Osteoblast (primary cell): ENCODE measurements at places on chromosomes 4 and X. TPM values are rescaled to one million over a fixed set of nuclear protein-coding genes. Genes with fewer than 3 reads are reported as not detected.

DNA sequence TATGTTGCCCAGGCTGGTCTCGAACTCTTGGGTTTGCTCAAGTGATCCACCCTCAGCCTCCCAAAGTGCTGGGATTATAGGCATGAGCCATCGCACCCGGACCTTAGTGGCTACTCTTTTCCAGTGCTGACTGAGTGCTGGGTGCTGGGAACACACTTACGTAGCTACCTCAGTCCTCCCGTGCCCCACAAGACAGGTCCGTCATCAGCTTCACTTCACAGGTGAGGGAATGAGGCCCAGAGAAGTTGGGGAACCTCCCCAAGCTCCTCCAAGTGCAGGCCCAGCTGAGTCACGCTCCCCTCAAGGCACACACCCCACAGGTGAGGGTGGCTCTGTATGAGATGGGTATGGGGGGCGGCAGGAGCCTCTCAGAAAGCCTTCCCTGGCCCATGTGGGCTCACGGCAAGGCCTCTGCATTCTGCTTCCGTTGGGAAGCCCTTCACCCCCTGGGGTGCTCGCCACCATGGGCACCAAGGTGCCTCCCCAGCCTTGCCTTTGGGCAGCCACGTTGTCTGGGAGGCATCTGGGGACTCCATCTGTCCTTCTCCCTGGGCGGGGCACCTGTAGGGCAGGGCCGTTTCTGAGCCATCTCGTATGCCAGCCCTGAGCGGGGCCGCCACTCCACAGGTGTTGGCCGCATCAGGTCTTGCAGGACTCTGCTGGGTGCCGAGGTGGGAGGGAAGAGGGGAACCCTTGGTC, 28.4 kb downstream of the NSG1 start:
- no peak for DNase-seq

DNA sequence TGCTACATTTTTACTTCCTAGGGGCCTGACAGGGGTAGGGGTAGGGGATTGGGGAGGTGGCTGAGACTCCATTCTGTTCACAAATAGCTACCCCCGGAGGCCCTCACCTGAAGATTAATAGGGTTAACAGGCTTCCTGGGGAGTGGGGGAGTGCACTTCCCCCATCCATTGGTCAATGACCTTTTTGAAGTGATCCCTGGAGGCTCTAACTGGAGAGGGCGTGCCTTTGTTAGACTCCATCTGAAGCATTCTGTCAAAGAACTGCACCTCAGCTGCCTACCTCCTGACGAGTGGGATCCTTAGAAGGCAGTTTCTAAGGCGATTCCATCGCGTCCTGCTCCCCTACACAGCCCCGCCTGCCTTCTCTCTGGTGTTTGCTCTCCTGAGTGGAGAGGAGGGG, 10.0 kb upstream of the MTM1 start:
- no peak for DNase-seq

DNA sequence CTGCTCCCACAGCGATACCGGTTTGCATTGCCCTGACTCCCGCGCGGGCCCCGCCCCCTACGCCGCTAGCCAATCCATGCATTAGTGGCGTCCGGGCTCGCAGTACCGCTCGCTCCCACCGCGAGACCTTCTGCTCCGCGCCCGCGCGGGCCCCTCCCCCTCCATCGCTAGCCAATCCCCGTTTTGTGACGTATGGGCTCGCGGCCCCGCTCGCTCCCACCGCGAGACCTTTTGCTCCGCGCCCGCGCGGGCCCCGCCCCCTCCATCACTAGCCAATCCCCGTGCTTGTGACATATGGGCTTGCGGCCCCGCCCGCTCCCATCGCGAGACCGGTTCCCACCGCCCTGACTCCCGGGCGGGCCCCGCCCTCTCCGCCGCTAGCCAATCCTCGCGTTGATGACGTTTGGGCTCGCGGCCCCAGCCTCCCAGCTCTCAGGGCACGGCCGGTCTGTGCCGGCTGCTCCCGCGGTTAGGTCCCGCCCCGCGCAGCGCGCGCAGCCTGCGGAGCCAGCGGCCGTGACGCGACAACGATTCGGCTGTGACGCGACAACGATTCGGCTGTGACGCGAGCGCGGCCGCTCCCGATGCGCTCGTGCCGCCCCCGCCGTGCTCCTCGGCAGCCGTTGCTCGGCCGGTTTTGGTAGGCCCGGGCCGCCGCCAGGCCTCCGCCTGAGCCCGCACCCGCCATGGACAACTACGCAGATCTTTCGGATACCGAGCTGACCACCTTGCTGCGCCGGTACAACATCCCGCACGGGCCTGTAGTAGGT, at the start of gene EMD:
TSS of gene EMD (plus strand) at position 497 of the 770 bp plus-strand sequence. CDS start at position 687, 190 bp downstream.
- peak; percentile 98 for DNase-seq

DNA sequence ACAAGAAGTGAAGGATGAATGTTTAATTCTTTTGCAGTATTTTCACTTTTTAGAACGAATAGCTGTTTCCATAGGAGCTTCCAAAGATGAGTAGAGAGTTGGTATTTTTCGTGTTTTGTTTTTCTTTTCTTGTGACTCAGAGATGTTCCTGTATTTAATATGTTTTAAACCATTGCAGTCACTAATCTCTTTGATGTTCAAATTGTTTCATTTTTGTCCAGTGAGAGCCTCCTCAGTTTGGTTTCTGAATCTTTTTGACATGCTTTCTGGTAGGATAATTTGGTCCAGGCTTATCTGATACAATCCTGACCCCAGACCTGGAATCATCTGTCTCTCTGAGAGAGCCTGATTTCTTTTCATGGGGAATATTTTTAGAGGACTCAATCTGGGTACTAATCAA, 41.6 kb downstream of the BEX3 start:
- DNase-seq: no peak

GRCh38 chrX:144637731-144638130, 609.6 kb upstream of the SPANXN1 start:
- no peak for DNase-seq

The SHOX gene
- total RNA-seq: 11.8 and 13.4 TPM in 2 replicates

The HTR2C gene
- total RNA-seq: not detected in 2 replicates

DNA sequence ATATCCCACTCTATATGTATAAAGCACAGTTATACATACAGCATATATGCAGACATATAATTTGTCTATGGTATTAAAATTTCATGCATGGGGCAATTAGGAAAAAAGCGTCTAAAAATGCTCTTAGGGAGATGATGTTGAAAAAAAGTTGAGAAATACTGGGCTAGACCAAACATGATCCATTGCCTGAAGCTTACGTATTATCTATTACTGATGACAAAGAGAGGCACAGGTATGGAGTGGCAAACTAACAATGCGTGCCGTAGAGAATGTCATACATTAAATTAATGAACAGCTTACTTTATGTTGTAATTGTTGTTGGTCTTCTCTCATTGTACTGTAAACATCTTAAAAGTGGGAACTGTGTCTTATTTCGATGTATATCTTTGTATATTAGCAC, 13.9 kb downstream of the RHOH start:
- no peak for DNase-seq

GRCh38 chr4:6760865-6761264, 21.7 kb upstream of the KIAA0232 start:
- DNase-seq: peak; percentile 27

GRCh38 chr4:152454398-152455011, 81.4 kb downstream of the FBXW7 start:
- peak; percentile 36 for DNase-seq

GRCh38 chr4:140158365-140159030, 4.5 kb upstream of the MAML3 start:
- no peak for DNase-seq

The SLC25A5 gene
- total RNA-seq: 165 and 174 TPM in 2 replicates

The HMX1 gene
- total RNA-seq: not detected in 2 replicates

DNA sequence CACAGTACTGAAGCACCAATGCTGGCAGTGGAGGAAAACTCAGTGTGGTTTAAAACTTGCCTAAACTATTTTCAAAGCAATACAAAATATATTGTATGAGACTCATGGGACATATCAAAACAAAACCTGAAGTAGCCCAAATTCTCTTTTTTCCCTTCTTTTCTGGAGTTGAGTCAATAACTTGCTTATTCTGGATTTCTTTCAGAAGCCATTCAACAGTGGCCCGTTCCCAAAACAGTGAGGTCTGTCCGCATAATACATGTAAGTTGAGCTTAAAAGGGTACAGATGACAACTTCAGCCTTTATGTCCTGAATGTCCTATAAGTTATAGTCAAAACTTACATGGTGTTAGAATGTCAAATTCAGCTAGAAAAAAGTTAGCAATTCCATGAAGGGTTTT, 100.8 kb downstream of the SHISA3 start:
- DNase-seq: no peak

The CLNK gene
- not detected in 2 replicates for total RNA-seq

DNA sequence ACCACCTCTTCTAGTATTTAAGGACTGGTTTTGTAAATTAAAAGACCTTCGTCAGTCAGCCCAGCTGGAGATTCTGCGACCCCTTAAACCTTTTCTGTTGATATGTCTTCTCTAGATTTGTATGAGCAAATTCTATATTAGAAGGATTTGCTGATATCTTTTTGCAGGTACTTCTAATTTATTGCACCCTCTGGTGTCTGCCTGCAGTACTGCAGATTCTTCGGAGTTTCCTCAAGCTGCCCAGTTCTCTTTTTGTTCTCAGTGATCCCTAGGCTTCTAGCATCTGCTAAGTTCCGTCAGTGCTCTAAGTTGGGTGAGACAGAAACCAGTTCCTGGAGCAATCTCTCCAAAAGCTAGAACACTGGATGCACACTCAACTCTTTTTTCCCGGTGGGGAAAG, 545.2 kb downstream of the C4orf33 start:
- no peak for DNase-seq

DNA sequence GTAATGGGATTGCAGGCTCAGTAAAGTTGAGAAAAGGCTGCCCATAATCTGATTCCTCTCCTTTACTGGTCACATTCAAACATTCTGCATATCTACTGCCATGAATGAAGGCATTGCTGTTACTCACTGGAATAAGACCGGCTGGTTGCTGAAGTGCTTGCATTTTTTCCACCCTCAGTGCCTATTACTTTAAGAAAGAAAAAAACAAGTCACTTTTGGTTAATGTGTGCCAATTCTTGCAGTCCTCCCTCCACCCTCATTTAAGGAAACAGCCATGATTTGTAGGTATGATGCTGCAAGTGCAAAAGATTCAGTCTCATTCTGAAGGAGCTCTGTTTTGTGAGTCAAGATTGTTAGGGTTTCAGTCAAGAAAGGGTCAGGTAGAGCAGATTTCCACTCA, 94.9 kb downstream of the EMCN start:
- DNase-seq: no peak

GRCh38 chr4:733631-733980, 28.0 kb downstream of the PCGF3 start:
- DNase-seq: no peak

DNA sequence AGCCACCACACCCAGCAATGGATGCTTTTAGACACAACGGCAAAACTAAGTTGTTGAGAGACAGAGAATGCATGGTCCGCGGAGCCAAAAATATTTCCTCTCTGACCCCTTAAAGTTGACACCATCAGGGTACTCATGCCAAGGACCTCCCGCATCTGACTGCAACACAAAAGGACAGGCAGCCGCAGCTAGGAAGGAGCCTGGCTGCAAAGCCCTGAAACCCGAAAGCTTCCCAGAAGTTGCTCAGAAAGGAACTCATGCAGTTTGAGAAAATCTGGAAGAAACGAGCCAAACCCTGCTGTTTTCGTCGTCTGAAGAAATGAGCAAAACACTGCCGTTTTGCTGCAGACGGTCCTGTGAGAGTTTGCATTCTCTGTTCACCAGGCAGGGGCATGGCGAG, 16.5 kb downstream of the DHRSX start:
- DNase-seq: peak; percentile 77

The ARMCX1 gene
- total RNA-seq: 67.7 and 70.1 TPM in 2 replicates

DNA sequence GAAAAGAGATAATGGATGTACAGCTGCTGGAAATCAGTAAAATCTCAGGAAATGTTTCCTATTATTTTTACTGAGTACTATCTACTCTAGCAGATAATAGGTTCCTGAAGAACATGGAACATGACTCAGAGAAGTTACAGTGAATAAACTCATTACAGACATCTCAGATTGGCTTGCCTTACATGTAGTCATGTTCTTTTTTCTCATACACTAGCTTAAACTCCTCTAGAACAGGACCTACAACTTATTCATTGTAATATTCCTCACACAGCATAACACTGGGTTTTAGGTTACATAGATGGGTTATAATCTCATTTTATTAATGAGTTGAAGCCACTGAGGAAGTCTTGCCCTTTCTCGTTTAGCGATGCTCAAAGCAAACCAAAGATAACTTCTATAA, 86.9 kb upstream of the BMP2K start:
- DNase-seq: peak; percentile 63

DNA sequence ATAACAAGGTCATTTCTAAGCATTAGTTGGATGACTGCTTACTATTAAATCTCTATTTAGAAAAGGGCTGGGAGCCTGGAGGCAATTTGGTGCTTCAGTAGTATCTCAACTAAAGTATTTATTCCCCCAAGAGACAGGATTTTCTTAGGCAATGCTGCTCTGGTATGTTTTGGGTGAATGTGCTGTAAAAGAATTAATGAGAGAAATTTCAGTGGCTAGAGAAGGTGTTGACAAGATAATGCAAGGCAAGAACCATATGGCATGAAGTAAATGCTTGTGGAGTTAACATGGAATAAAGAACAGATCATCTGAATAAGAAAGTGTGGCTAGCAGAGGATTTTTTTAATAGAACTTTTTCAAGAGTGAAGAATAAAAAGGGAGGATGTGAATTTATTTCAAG, 3.9 kb downstream of the CYP2U1 start:
- no peak for DNase-seq

DNA sequence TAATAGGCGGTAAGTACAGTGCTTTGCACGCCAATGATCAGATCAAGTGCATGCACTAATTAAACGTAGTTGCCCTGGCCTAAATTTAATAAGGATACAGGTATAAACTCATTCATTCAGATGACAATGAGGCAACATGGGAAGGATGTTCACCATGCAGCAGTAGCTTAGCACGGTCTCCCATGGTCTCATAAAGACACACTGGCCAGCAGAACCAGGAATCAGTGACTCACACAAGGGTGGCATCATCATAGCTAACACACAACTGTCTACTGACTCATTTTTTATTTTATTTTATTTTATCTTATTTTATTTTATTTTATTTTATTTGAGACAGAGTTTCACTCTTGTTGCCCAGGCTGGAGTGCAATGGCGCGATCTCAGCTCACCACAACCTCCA, 42.7 kb downstream of the TMEM156 start:
- DNase-seq: peak; percentile 78

- DNase-seq: no peak
Measured at GRCh38 chrX:101530944-101531343, 19.4 kb upstream of the ARMCX1 start.

GRCh38 chr4:27178061-27178460, 317.4 kb downstream of the STIM2 start:
- DNase-seq: no peak

DNA sequence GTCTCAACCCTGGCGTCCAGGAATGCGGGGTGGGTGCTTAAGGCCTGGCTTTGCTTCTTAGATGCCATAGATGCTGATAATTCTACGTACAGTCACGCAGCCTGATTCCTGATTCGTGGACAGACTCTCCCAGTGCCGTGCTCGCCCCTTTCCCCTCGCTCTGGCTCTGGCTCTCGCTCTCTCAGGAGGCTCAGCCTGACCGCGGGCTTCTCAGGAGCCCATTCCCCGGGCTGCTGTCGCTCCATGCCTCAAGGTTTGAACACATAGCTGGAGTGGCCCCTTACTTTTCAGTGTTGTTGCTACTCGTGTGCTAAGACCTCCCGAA, 59.2 kb upstream of the ZC4H2 start:
- peak; percentile 51 for DNase-seq

The SH3TC1 gene
- 3.5 and 3.6 TPM in 2 replicates for total RNA-seq
